ENCODE measurements at places on chromosomes 6 and 20.

GRCh38 chr6:152952045-152952444 is 30.8 kb downstream of the FBXO5 start:
- no peak for DNase-seq

GRCh38 chr6:170028629-170029345 is 262.1 kb downstream of the DLL1 start:
- DNase-seq = no peak

- no peak for DNase-seq
These were observed 56.7 kb downstream of the TRIM38 start for GRCh38 chr6:26019261-26019830.

DNA sequence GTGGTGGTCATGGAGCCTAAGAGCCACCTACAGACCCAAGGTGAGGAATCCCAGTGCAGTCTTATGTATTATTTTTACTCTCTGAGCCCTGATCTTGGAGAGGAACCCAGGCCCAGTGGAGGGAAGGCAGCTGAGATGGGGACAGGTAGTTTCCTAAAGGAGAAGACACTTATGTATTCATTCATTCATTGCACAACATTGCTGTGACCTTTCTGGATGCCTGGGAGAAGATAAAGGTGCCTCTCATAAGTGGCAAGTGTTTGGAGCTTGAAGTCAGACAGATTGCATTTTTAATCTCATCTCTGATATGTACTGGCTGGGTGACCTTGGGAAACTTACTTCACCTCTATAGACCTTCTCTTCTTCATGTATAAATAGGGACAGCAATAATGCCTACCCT is 111.1 kb downstream of the CEBPB start:
- DNase-seq = no peak

GRCh38 chr6:156449128-156449527 is 328.1 kb upstream of the ARID1B start:
- no peak for DNase-seq

DNA sequence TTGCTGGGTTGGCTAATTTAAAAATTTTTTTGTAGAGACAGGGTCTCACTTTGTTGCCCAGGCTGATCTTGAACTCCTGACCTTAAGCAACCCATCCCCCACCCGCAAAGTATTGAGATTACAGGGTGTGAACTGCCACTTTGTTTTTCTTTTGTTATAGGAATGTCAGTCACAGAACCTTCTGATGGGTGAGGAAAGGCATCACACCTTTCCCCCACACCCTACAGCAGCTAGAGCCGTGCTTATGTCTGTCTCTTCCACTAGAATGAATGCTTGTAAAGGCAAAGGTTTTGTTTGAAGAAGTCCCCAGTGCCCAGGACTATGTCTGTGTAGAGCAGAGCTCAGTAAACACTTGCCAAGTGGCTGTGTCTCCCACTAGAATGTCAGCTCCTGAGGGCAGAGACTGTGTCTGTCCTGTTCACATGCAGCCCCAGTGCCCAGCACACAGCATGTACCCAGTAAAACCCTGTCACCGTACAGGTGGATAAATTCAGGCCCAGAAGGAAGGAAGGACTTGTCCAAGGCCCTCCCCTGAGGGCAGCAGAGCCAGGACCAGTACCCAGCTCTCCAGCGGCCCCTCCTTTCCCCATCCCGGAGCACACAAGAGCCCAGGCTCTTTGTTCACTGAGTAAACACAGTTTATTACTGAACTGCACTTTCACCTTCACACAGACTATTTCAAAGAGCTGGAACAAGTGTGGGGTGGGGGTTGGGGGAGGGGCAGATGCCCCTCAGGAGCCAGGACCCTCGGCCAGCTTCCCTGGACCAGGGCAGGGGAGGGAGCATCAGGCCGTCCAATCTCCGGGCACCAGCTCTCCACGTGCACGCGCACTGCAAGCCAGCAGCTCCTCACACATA is 26.4 kb downstream of the COX4I2 start:
- no peak for DNase-seq

DNA sequence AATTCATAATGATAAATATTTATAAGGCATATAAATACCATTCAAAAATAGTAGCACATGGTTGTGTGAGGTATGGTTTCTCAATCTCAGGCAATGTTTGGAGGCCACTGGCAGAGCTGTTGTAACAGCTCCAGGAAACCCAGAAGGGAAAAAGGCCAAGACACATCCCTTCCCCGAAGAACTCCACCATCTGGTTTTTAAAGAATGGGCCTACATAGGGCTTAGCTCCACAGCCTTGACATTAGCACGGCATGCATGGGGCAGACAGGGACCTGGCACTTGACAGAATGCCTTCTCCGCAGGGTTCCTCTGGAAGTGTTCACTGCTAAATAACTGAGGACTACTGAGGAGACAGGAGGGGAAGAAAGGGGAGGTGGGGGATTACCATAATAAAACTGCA is 16.1 kb upstream of the FOXO3 start:
- DNase-seq = no peak

DNA sequence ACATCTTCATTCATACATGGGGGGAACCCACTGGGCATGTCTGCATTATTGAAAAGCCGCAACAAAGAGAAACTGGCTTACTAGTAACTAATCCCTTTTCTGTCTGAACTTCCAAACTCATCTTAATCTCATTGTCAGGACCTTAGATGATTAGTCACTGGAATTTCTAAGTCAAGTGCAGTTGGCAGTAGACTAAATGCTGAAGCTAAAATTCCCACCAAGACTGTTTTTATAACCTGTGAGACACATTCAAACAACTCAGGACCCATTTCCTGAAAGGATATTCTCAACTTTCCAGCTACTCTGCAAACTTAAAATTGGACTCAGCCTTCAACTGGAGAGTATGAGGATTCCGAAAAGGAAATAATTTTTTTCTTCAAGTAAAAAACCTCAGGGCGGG is 94.8 kb upstream of the SCAF8 start:
- no peak for DNase-seq

DNA sequence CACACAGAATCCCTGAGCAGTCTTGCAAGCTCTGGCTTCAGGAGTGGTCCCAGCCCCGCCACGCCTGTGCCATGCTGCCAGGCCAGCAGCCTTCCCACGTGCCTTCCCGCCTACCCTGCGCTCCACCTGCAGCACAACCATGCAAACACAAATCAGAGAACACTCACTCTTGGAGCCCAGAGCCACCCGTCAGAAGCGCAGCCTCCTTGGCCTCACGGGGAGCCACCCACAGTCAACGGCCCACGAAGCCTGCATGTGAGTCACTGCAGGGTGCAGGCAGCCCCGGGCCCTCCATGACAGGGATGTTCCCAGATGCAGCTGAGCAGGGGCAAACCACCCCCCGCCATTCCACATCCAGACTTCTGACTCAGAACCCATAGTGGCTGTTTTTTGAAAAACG is 217.0 kb downstream of the DLL1 start:
- DNase-seq = no peak

DNA sequence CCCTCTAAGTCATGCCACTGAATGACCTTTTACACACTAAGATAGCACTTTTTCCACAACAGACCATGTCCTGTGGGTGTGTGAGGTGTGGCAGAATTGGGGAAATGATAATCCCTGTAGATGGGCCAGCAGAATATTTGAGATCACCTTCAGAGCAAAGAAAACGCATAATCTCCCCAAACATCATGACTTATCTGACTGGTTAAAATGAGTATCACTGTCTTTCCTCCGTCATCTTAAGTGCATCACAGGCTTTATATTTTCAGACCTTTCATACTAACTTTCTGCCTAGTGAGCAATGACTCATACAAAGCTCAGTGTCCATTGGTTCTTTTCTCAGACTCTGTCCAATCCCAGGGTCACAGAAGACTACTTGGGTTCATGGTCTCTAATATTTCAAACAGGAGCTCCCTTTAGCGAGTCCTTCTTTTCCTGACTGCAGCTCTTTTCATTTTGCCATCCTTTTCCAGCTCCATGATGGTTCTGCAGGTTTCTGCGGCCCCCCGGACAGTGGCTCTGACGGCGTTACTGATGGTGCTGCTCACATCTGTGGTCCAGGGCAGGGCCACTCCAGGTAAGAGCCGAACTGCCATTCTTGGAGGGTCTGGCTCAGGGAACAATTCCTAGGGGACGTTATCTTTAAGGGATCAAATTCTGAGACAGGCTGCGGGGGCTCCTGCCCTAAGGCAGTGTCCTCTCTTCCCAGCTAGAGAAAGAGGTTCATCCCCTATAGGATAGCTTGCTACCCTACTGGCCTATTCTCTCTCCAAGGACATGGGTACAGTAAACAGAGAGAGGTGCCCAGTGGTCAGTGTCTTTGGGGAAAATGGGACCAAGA is at the start of gene HLA-DPB1:
Gene HLA-DPB1 (plus strand): TSS at position 423 of the 838 bp plus-strand sequence. CDS start 52 bp downstream, at position 475.
- peak; percentile 90 for DNase-seq

GRCh38 chr6:85494547-85495536 is 45.0 kb downstream of the NT5E start:
- DNase-seq = no peak

- no peak for DNase-seq
These were observed 142.4 kb downstream of the GMDS start for GRCh38 chr6:2102966-2103365.

GRCh38 chr20:41072915-41073314 is 44.3 kb downstream of the TOP1 start:
- no peak for DNase-seq

DNA sequence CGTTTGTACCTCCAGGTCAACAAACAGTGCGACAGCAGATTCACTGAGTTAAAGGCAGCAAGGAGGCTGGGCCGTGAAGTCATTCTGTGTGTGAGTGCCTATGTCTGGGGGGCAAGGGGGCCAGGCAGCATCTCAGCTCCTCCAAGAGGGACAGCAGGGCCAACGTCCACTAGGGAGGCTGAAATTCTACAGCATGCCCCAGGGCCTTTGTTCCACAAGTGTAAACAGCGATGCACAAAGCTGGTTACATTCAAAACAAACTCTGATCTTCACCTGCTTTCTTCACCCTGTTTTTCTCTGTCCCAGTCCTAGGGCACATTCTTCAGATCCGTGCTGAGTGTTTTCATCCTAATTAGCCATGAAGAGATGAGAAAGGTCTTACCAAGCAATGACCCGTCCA is 41.1 kb downstream of the PXDC1 start:
- DNase-seq = no peak

- no peak for DNase-seq
These were observed 26.2 kb downstream of the ADTRP start for GRCh38 chr6:11752360-11752759.

- peak; percentile 72 for DNase-seq
These were observed 10.0 kb upstream of the TBX18 start for GRCh38 chr6:84774157-84774984.

DNA sequence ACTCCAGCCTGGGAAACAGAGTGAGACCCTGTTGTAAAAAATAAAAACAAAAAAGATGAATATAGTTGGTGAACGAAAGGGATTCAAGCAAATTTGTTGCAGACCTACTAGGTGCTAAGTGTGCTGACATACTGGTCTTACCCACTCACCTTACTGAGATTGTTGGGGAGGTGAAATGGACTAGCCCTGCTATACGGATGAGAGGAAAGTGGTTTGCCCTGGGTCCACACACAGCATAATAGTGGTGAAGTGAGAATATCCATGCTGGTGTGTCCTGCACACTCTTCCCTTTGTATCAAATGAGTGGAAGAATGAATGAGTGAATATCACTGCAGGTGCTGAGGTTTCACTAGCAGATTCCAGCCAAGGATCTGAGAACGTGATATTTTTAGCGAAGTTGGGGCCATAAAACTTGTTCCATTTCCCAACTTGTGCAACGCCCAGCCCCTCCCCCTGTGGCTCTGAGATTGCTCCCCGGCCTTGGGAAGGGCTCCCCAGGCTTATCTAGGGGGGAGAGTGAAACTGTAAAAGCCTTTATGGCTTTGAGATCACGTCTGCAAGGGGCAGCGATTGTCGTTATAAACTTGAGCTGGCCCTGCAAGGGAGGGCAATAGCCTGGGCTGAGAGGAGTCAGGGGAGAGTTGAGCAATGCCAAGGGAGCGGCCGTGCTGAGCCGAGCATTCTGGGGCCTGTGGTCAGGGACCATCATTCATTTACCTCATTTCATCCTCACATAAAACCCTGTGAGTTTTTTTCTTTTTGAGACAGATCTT is 33.2 kb upstream of the TTPAL start:
- DNase-seq = no peak

DNA sequence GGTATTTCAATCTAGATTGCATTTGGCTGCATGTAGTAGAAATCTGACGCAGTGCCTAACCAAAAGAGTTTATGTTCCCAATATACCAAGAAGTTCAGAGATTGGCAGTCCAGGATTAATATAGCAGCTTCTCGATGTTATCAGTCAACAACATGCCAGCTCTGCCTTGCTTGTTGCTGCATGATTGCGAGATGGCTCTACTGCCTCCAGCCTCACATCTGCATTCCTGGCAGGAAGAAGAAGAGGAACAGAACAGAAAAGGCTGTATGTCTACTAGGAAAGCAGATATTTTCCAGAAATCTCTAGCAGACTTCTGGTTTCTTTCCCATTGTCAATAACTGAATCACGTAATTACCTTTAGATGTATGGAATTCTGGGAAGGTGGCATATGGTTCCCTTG is 60.8 kb downstream of the SLC35D3 start:
- no peak for DNase-seq

DNA sequence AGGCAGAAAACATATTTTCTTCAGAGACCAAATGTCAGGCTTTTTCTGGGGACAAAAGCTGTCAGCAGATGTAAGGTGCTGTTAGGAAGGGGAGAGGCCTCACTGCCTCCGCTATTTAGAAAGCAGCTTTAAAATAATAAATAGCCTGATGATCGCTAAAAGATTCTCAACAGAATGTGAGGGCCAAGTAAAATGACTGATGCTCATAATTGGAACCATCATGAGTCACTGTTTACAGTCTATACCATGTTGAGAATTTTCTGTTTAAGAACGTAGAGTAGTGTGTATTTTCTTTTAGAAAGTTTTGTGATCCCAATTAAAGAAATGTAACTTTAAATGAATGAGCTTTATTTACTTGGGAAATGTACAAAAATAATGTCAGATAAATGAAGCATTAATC is 220.0 kb downstream of the CLIC5 start:
- no peak for DNase-seq

DNA sequence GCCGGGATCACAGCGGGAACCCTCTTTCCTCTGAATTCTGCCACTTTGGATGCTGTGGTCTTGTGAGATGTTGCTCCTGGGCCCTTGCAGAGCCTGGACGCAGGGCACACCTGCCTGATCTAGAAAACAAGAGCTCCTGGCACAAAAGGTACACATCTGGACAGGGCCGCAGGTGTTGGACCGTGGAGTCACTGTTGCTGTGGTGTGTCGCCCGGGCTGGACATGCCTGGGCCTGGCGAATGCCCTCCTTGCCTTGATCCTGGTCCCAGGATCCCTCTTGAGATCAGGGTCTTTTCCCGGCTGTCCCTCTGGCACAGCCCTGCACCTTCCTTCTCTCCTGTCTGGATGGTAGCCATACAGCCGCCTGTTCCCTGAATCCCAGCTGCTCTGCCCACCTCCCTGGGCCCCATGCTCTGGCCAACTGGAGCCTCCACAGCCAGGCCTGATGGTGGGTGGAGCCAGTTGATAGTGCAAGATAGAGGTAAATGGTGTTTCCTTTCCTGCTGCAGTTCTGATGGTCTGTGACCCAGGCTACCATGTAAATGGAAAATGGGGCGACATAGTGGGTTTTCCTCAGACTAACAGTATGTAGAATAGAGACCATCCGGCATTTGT is 5.0 kb downstream of the FOXP4 start:
- no peak for DNase-seq

GRCh38 chr20:61297986-61298385 is 45.9 kb downstream of the CDH4 start:
- no peak for DNase-seq

GRCh38 chr20:38119446-38119845 is 45.6 kb downstream of the TGM2 start:
- DNase-seq = no peak

Data from GM20000 (cell line).